EH (cell line): ENCODE measurements at places on chromosomes 7 and 10.

GRCh38 chr7:20226860-20227259 lies 9.7 kb upstream of the MACC1 start:
- DNase-seq: no peak

DNA sequence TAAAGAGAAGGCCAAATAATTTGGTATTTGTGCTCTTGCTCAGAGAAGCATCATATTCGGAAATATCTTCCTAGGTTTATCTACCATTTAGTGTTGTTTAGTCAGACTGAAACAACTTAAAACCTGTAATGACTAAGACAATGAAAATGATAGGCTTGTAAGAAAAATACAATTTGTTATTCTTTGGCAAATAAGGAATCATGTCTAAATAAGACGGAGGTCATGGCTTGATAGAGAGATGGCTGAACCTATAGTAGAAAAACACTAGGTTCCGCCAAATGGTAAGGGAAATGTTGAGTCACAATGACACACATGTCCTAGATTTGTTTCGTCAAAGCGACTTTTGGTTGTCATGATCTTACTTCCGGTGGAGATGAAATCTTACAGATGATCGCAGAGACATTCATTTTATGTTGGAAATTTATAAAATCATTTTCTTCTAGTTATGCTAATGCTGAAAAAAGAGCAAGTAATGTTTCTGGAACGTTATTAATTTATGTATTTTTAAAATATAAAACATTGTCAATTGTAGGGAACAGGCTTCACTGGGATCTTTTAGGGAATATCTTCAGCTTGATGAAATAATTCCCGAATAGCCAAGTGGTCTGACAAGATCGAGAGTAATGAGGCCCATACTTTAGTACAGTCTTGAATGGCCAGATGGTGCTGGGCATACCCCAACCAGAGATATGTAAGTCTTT lies 1.0 kb downstream of the SRGN start:
- peak; percentile 76 for DNase-seq

GRCh38 chr10:69974551-69975155 lies 78.0 kb upstream of the MACROH2A2 start:
- peak; percentile 97 for DNase-seq

DNA sequence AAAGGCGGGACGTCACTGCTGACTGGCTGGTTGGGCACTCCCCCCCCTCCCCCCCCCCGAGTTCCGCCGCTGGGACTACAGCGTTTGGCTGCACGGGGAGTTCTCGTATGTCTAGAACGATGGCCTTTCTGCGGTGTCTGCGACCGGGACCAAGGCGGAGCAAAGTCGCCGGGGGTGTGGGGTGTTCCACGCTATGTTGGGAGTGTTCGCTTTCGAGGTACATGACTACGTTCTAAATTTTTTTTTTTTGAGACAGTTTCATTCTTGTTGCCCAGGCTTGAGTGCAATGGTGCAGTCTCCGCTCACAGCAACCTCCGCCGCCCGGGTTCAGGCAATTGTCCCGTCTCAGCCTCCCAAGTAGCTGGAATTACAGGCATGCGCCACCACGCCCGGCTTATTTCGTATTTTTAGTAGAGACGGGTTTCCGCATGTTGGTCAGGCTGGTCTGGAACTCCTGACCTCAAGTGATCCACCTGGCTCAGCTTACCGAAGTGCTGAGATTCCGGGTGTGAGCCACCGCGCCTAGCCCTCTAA lies 573 bp upstream of the IDI1 start:
- no peak for DNase-seq

DNA sequence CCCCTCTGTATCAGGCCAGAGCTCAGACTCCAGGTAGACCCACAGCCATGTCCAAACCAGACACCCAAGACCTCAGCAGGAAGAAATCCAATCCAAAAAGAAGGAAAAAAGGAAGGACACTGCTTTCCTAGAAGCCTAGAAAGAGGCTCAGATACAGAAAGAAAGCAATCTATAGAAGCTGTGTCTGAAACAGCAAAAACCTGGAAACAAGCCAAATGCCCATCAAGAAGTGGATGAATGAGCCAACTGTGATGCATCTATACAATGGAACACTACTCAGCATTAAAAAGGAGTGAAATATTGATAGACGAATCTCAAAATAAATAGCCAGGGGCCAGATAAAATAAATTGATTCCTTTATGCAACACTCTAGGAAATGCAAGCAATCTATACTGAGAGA lies 31.6 kb downstream of the GRB10 start:
- no peak for DNase-seq

DNA sequence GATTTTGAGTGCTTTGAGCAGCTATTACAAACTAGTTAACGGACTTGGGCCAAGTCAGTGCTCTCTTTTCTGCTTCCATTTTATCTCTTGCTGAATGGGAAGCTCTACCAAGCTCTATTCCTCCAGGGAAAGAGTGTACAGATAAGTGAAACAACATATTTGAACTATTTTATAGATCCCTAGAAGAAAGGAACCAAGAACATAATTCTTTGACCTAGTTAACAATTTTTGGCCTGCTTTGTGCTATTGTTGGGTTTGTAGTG lies 244.8 kb downstream of the PRKG1 start:
- no peak for DNase-seq

- no peak for DNase-seq
These were observed 208.7 kb upstream of the PRKCQ start for GRCh38 chr10:6788731-6789130.

DNA sequence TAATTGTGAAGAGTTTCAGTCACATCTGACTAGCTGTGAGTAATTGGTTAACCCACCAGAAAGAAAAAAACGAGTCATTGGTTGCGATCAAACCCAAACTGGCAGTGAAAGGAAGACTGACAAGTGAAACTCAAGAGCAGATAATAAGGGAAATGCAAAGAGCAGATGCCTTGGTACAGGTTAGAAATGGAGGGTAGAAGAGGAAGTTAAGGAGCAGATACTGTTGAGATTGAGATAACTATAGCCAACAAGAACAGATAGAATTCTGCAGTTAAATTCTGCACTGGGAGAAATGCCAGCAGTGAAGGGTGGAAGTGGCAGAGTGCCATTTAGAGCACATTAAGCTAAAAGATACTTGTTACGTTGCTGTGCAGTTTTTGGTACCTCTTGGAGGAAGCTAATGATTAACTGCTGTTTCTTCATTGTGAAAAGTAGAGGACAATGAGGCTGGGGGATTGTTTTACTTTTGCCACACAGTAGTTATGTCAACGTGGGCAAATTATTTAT lies 65.8 kb downstream of the CDK13 start:
- peak; percentile 57 for DNase-seq

GRCh38 chr10:4131407-4132215 lies 346.6 kb upstream of the KLF6 start:
- peak; percentile 97 for DNase-seq

GRCh38 chr7:4006687-4007086 lies 675.4 kb upstream of the FOXK1 start:
- no peak for DNase-seq

- no peak for DNase-seq
These were observed 19.9 kb upstream of the CRHR2 start for GRCh38 chr7:30702200-30702599.

DNA sequence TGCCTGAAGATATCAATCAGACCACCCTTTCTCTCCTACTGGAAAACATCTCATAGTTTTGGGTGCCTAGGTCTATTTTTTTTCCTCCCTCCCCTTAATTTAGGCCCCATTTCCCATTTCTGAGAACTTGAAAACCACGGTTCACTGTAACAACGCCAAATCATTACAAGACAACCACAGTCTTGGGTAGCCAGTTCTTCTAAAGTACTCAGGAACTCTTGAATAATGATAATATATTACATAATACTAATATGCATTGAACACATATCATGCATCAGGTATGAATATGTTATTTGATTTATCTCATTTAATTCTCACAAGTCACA lies 185.1 kb upstream of the ADO start:
- DNase-seq: peak; percentile 57

DNA sequence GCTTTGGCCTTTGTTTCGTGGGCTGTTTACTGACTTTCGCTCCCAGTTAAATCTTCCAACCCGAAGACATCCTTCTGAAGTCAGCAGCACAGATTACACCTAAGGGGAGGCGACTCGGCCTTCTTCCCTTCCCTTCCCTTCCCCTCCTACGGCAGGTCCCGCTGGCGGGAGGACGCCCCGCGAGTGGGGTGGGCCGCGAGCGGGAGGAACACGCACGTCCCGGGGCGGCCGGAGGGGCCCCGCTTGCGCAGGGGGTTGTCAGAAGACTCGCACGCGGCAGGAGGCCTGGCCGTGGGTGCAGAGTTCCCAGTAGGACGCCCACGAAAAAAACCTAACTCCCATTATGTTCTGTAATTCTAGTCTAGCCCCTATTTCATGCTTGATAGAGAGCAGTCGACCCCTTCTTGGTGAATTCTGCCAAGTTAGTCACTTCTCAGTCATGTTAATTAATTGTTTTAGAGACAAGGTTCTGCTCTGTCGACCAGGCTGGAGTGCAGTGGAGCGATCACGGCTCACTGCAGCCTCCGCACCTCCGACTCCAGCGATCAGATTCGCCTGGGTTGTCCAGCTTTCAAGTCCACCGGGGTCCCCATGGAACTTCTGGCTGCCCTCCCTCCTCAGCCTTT lies 19.2 kb upstream of the ZNF32 start:
- DNase-seq: no peak

- peak; percentile 72 for DNase-seq
These were observed 1.2 kb downstream of the JAZF1 start for GRCh38 chr7:28179120-28180030.

GRCh38 chr7:64685741-64686140 lies 19.8 kb downstream of the ZNF107 start:
- no peak for DNase-seq

GRCh38 chr7:28759475-28759971 lies 198.6 kb downstream of the TRIL start:
- peak; percentile 34 for DNase-seq

- peak; percentile 43 for DNase-seq
These were observed 137.9 kb upstream of the HDAC9 start for GRCh38 chr7:18357691-18358090.

DNA sequence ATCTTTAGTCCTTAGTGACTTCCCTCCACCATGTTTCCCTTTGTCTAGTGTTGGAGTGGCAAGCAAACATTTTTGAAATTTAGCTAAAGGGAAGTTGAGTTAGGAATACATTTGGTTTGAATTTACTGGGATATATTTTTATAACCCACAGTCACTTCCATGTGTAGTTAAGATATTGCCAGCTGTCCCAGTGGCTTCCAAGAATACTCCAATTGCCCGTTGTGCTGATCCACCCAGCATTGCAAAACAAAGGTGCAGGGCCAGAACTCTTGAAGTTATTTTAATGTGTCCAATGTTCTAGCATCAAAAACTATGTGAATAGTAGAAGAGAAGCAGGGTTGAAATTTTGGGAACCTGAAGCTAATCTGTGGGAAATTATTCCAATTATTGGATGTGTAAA lies 2.5 kb upstream of the P4HA1 start:
- DNase-seq: no peak

DNA sequence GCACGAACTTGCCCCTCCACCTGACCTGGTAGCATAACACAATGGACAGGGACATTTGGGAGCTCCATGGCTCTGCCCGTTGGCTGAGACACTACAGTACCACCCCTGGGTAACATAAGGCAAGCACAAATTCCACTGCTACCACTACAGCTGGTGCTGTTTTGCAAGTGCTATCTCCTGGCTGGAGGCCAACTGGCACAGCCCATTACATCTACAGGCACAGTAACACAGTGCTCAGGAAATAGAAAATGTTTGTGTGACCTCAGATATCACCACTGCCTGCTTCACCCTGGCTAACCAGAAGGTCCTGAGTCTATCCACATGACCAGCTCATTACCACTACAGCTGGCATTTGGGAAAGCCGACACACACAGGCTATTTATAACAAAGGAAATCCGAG lies 631.1 kb upstream of the MBL2 start:
- peak; percentile 1 for DNase-seq

GRCh38 chr10:85612378-85612775 lies 754.2 kb downstream of the GRID1 start:
- DNase-seq: no peak

GRCh38 chr7:74586258-74587175 lies 71.0 kb upstream of the GTF2I start:
- DNase-seq: no peak

- no peak for DNase-seq
These were observed 8.3 kb upstream of the BCL7B start for GRCh38 chr7:73565675-73566340.
